Fibroblast of skin of abdomen (primary cell): ENCODE measurements at places on chromosomes 7 and 10.

GRCh38 chr10:75014516-75015230, 96.8 kb upstream of the SAMD8 start:
- DNase-seq, result no peak

GRCh38 chr7:98204670-98205069, 6.6 kb upstream of the BHLHA15 start:
- DNase-seq, result no peak

- DNase-seq, result no peak
These were observed 631.7 kb downstream of the KCNMA1 start for GRCh38 chr10:77005871-77006270.

DNA sequence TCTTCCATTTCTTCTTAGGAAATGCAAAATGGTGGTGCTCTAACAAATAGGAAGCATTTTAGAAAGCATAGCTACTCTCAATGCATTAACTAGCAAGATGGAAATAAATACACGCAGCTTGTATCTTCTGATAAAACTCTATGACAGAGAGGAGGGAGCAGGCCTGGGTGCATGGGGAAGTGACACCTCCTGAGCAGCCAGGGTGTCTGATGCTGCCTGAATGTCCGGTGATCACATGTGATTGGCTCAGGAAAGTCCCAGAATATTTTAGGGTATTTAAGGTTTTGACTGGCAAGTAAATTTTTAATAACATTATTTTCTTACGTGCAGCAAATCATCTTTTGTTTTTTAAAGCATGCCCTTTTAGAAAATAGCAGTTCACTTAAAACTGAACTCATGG, 261.0 kb upstream of the KLF6 start:
- DNase-seq, result no peak

- DNase-seq, result no peak
These were observed 245.3 kb downstream of the EBF3 start for GRCh38 chr10:129718548-129719414.

- DNase-seq, result no peak
These were observed 32.4 kb upstream of the NPY start for GRCh38 chr7:24251568-24251967.

DNA sequence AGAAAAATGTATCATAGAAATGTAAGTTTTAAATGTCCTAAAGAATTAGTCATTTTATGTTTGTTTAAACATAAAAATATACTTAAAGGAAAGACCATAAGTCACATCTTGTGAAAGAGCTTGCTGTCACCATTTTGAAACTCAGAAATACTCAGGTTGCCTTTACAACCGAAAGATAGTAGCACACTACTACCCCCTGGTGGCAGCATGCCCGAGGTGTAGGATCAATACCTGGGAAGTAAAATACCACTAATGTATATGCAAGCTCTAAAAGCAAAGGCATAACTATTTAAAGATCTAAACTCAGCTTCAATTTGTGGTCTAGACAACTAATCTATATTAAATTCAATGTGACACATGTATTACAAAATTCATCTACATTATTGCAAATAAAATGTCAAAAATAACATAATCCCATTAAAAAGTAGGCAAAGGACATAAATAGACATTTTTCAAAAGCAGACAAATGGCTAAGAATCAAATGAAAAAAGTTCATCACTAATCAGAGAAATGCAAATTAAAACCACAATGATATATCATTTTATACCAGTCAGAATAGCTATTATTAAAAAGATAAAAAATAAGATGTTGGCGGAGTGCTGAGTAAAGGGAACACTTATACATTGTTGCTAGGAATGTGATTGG, 47.7 kb upstream of the FGL2 start:
- peak; percentile 62 for DNase-seq

GRCh38 chr10:130761032-130761575, 550.4 kb downstream of the TCERG1L start:
- no peak for DNase-seq

DNA sequence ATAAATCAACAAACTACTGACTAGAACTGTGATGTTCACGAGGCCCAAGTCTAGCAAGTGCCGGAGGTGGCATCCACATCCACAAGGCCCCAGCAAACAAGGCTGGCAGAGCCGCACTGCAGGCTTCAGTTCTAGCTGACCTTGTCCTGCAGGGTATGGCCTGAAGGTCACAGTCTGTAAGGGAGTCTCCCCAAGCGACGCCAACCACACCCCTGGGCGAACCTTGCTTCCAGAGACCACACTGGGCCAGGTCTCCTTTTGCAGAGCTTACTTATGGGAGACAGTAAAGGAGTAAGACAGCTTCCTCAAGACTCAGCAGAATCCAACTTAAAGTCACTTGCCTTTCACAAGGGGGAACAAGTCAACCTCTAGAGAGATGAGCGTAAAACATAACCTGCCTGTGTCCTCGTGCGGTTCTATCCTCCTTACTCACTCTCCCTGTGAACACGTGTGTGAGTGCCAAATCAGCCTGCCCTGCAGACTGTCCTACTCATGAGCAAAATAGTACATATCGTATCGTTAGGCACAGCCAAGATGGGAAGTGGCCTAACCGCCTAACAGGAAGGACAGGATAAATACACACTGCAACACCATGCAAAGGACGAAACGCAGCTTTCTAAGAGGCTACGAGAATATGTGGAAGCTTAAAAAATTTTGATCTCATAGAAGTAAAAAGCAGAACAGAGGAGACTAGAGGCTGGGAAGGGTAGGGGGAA, 22.7 kb downstream of the FAM53B start:
- no peak for DNase-seq

DNA sequence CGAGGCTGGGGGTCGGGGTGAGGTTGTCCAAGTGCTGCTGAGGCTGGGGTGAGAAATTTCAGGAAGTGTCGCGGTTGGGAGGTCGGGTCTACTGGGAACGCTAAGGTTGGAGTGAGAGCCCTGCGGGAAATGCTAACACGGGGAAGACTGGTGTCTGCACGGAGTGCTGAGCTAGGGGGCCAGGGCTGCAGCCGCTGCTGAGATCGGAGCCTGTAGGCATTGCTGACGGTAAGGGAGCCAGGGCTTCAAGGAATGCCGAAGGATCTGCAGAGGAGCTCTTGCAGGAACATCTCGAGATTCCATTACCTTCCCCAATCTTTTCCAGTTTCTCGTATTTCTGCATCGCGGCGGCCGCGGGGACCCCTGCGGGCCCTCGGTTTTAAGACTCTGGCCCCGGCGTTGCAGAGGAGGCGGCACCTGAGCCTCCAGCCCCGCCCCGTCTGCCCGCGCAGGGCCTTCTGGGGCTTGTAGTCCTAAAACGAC, at the start of gene CDK5:
Gene CDK5 (minus strand): TSS at position 392 of the 483 bp plus-strand sequence. CDS start 49 bp downstream, at position 343.
- no peak for DNase-seq

- DNase-seq, result peak; percentile 83
These were observed 1.0 kb upstream of the FAM20C start for GRCh38 chr7:191105-191980.

DNA sequence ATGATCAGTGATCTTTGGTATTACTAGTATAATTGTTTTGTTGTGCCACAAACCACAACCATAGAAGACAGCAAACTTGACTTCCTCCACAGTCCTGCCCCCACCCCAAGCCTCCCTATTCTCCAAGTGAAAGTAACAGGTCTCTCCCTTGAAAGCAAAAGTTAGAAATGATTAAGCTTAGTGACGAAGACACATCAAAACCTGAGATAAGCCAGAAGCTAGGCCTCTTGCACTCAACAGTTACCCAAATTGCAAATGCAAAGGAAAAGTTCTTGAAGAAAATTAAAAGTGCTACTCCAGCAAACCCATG, 7.5 kb downstream of the SAR1A start:
- DNase-seq, result no peak

- peak; percentile 48 for DNase-seq
These were observed 71.7 kb downstream of the ICA1 start for GRCh38 chr7:8190119-8190895.

- no peak for DNase-seq
These were observed 49.6 kb downstream of the SHH start for GRCh38 chr7:155762655-155763054.

DNA sequence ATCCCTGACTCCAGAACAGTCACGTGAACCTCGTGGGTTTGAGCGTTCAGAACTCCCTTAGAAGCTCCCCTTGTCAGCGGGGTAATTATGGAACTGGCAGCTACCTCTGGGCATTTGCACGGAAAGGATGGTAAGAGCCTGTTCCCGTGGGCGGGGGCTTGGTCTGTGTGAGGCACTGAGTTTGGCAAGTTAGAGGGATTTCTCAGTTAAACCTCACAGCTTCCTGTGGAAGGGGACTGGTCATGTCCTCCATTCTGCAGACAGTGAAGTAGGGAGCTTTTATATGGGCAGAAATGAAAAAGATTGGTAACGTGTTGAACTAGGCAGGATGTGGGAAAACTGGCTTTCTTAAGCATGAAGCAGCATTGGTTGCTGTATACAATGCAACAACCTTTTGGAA, 16.0 kb downstream of the PALD1 start:
- DNase-seq, result no peak

DNA sequence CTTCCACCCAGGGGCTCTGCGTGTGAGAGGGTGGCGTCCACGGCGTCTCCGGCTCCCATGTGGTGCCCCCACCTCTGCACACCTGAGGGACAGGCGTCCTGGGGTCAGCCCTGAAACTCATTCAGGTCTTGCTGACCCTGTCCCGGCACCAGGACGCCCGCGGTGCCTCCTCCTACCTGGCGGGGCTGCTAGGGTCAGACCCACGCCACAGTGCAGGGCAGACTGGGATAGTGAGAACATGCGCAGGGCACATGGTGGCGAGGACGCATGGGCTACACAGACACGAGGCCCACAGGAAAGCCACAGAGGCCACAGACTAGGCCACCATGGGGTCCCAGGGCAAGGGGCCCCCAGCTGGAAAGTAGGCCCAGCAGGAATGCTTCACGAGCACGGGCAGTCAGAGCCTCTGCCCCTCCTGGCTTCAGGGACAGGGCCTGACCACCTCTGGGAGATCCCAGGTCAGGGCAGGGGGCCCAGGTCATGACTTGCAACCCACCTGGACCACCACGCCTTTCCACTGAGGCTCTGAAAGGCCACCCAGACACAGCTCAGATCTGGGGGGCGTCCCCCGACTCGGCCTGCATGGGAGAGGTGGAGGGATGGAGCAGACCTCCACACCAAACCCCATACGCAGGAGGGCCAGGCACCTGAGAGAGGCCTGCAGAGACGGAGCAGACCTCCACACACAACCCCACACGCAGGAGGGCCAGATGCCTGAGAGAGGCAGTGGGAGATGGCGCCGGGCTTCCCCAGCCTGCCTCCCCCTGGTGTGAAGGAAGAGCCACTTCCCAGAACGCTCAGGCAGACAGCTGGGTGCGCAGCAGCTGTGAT, 188.6 kb downstream of the ELFN1 start:
- DNase-seq, result no peak

DNA sequence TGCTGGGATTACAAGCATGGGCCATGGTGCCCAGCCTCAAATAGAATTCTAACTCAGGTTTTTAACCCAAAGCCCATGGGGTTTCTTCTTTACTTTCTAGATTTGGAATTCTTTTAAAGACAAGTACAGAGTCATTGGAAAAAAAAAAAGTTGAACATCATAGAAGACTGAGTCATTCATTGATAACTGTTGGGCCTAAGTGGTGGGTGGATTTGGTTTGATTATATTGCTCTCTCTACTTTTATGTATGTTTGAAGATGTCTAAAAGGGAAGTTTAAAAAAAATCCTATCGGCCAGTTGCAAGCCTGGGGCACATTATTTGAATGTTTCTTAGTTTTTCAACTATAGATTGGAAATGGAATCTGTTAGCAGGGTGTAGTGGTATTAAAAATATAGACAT, 49.7 kb downstream of the INPP5F start:
- DNase-seq, result no peak

GRCh38 chr10:62463364-62463763, 89.2 kb downstream of the ZNF365 start:
- no peak for DNase-seq

DNA sequence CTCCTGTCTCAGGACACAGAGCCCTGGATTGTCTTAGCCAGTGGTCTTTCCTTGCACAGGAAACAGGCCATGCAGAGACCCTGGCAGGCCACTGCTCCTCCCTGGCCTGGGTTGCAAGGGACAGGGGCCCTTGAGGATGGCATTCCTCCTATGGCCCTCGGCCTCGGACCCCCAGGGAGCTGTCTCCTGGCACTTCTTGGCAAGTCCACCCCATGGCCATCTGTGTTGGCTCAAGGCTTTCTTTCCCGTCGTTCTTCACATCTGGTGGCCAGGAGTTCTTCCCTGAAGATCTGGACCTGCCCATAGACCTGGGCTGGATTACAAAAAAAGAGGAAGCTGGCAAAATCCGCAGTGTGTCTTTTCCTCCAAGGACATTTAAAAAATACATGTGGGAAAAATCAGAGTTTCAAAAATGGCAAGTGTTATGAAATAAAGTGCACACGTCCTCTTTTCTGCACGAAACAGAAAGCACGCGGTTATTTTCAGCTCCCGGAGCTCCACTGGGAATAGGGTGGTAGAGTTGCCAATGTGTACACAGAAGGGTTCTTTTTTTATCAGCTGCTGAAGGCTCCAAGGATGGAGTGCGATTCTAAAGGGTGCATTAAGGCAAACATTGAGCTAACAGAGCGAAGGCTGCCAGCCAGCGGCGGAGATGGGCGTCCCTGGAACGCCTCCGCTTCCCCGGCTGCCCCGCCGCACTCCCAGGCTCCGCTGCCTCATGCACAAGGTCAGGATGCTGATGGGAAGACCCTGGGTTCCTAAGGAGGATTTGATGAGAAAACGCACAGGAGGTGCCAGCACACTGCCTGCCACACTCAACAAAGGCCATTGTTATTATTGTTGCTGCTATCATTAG, 62.8 kb upstream of the FAM20C start:
- no peak for DNase-seq

- DNase-seq, result peak; percentile 97
These were observed 152.7 kb downstream of the SKIDA1 start for GRCh38 chr10:21372651-21373410.

DNA sequence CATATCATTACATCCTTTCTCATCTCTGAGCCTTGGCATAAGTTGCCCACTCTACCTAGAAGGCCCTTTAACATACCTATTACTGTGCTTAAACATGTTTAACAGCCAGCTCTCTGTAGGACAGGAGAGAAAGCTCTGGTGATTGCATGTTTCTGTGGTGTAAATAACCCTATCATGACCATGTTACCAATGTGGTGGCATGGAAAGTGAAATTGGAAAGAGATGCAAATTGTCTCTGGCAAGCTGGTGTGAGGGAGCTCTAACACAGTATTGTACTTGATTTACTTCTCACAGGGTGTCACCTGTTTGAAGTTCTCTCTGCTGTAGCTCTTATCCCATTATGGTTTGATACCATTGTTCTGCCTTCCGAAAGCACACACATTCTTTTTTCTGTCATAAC, 231.8 kb upstream of the DKK1 start:
- no peak for DNase-seq

- DNase-seq, result peak; percentile 33
These were observed 300.4 kb downstream of the AHR start for GRCh38 chr7:17598846-17599245.

DNA sequence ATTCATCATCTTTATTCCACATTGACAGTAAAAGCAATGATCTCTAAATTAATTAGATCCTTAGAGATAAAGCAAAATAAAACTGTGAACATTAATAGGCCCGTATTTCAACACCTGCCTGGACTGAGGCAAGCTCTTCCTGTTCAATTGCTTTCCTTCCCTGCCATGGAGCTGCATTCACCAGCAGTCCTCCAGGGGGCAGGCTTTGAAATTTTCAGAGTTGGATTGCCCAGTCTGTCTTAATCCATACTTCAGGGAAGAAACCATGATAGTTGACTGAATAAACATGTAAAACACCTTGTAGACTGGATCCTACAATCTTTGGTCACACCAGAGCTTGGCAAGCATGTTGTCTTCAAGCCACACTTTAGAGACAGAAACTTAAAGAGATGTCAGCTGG, 936.6 kb downstream of the NRG3 start:
- no peak for DNase-seq

GRCh38 chr7:148367731-148368475, 222.7 kb upstream of the C7orf33 start:
- DNase-seq, result no peak
